Progenitor cell of endocrine pancreas (in vitro differentiated cells): ENCODE measurements at places on chromosomes 1 and 21.

DNA sequence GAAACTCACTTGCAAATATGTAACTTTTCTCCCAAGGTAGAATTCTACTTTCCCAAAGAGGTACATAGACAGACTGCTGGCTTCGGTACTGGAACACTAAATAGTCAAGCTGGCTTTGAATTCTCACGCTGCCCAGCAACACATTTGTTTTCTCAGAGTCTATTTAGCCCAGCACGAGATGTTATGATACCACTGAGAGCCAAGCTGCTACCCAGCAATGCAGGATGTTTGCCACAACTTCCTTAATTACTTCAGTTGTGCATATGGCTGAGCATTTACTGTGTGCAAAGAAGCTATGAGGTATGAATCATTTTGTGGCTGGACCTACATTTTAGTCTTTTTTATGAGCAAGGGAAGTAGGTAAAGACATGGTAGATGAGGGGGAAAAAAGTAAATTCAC is 793.2 kb downstream of the PLA2G4A start:
- DNase-seq: no peak
- no peak overlapping the region for H3K27ac ChIP-seq
- H3K4me1 ChIP-seq: peaks cover 15% of the 10 kb centered on the region
- no peaks in the 10 kb centered on the region for H3K27me3 ChIP-seq
- H3K4me3 ChIP-seq: no peak overlapping the region

GRCh38 chr1:39360731-39361130 is 130.7 kb upstream of the BMP8A start:
- no peaks in the 10 kb centered on the region for H3K27me3 ChIP-seq
- H3K27ac ChIP-seq: no peak overlapping the region

DNA sequence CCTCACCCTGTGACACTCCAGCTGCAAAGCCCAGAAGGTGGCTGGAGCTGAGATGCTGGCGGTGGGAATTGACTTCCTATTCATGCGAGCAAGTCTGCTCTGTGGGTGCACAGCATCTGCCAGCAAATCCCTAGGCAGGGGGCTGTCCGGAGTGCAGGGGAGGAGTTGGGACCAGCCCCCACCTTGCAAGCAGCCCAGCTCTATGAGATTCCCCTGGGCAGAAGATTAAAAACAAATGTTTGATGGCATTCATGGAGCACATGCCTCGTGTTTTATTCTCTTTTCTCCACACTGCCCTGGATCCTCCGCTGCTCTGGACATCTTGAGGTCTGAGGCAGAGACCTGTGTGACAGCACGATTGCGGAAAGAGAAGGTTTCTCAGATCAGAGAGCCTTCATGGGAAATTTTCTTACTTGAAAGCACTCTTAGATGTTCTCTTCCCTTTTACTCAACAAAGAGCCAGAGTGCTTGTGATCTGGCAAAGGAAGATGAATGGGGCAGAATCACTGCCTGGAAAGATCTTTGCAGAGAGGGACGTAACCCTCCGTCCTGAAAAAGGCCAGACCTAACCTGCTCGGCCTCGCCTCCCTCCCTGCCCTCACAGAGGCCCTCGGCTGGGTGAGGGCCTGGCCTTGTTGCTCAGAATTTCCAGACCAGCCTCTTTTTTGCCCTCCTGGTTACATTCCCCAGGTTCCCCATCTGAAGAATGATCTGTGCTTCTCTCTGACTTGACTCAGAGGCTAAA is 597.1 kb downstream of the KIF26B start:
- no peaks in the 10 kb centered on the region for H3K27me3 ChIP-seq
- DNase-seq: no peak
- peak overlapping the region; percentile 62 for H3K27ac ChIP-seq
- H3K36me3 ChIP-seq: peaks cover 5% of the 10 kb centered on the region

GRCh38 chr1:92882819-92883218 is 51.0 kb downstream of the RPL5 start:
- peaks cover 12% of the 10 kb centered on the region for H3K4me1 ChIP-seq
- H3K27ac ChIP-seq: no peak overlapping the region
- H3K36me3 ChIP-seq: no peaks in the 10 kb centered on the region
- H3K4me3 ChIP-seq: no peak overlapping the region
- H3K27me3 ChIP-seq: no peaks in the 10 kb centered on the region
- DNase-seq: no peak

DNA sequence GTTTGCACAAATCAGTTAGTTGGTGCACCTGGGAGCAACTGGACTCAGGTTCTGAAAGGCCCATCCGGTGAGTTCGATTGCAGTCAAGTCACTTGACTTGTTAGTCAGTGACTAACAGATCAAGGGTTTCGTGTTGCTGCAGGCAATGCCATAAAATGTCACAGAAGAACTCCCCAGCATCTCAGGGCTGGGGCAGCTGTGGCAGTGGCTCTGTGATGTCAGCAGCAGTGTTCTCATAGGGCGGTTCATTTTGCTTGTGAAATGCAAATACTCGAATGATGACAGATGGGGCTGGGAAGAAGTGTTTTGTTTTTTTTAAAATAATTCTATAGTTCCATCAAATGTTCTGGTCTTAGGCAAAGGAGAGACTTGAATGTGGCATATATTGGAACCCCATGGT is 287.8 kb downstream of the LMX1A start:
- peaks cover 4% of the 10 kb centered on the region for H3K4me1 ChIP-seq
- DNase-seq: no peak
- H3K36me3 ChIP-seq: no peaks in the 10 kb centered on the region
- H3K4me3 ChIP-seq: no peak overlapping the region
- no peak overlapping the region for H3K27ac ChIP-seq

GRCh38 chr1:183583466-183583865 is 6.8 kb downstream of the NCF2 start:
- no peak overlapping the region for H3K4me3 ChIP-seq
- DNase-seq: no peak
- no peaks in the 10 kb centered on the region for H3K27me3 ChIP-seq

DNA sequence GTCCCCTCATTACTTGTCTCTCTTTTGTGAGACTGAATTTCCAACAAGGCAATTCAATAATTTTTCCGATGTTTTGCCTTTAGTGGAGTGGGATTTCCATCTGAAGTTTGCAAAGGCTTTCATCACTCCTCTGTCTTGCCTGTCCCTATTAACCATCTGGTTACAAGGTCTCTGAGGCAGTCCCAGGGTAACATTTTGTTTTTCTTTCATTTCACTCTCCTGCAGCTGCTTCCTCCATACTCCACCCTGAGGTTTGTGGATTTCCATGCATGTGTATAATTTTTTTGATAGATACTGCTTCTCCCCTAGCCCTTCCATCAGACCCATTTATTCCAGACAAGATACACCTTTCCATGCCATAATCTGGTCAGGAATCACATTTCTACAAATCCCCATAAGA is 366.8 kb downstream of the PTBP2 start:
- no peaks in the 10 kb centered on the region for H3K27me3 ChIP-seq
- no peak for DNase-seq
- H3K27ac ChIP-seq: no peak overlapping the region
- H3K36me3 ChIP-seq: no peaks in the 10 kb centered on the region
- no peak overlapping the region for H3K4me3 ChIP-seq

GRCh38 chr1:144551107-144551542 is 41.6 kb upstream of the PPIAL4F start:
- peak overlapping the region; percentile 83 for H3K4me3 ChIP-seq
- DNase-seq: no peak

DNA sequence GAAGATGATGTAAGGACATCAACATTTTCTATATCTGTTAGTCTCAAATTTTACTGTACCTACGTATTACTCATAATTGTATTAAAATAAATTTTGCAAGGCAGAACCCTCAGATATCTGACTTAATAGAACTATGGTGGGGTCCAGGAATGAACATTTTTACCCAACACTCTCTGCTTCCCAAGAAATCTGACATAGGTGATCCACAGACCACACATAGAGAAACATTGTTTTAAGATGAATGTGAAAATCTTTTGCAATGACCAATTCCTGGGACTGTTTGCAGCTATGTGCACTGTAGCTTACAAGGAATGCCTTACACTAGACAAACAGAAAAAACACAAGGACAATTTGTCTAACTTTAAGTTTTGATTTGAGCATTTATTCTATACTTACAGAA is 645.6 kb upstream of the ADGRL2 start:
- no peak overlapping the region for H3K27ac ChIP-seq
- H3K4me1 ChIP-seq: peaks cover 27% of the 10 kb centered on the region
- H3K27me3 ChIP-seq: no peaks in the 10 kb centered on the region
- no peak overlapping the region for H3K4me3 ChIP-seq
- H3K36me3 ChIP-seq: no peaks in the 10 kb centered on the region
